Ascending aorta (tissue), 2 donors: ENCODE measurements at places on chromosomes 7 and 10.

- peak; percentile 84 for DNase-seq
Measured at GRCh38 chr10:104339469-104340110, 1.3 kb upstream of the ITPRIP start.

DNA sequence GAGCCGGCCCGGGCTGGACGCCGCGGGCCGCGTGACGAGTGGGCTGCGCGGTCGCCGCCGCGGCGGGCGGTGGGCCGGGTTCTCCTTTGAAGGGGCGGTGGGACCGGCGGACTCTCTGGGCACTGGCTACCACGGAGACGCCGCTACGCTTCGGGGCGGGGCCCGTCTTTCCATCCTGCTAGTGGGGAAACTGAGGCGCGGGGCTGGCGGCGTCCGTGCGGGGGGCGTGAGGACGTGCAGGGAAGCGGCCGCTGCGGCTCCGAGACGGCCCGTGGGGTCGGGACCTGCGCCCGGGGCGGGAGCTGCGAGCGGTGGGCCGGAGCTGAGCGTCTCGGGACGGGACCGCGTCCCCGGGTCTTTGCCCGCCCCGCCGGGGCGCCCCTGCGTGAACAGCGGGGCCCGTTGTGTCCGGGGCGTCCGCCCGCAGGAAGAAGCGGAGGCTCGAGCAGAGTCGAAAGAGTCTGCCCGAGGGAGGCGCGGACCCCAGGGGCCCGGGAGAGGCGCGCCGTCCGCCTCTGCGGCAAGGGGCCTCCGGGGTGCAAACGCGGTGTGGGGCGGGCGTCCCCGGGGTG is 548 bp upstream of the BNIP3 start:
- peak; percentile 72 for DNase-seq

GRCh38 chr10:93437946-93438612 is 44.1 kb downstream of the MYOF start:
- no peak for DNase-seq

DNA sequence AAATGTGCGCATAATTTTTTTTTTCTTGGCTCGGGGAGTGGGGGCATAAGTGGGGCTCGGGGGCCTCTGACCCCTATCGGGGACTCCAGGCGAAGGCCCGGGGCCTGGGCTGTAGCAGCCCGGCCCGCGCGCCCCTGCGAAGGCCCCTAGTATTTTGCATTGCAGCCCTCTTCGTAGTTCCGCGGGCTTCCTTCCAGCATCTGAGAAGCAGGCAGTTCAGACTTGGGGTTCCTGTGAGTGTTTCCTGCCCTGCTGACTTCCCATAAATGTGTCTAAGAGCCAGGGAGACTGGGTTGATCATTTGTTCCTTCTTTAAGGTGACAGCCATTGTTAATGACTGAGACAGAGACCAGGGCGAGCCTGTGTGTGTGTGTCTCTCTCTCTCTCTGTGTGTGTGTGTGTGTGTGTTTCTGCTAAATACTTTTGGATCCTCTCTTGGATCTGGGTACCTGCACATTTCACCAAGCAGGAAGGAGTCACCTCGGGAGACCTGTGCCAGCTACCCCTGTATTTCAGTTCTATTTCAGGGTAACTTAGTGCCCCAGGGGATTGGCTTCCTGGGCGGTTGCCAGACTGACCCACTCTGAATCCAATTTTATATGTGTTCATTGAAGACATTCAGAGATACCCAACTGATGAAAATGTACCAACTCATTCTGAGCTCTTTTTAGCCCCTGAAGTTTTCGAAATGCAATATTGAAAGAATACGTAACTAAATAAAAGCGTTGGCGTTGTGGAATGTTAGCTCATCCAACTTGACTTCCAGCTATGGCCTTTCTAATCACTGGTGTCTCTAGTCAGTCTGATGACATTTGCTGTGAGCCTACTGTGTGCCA is 805 bp downstream of the MSRB2 start:
- no peak for DNase-seq

GRCh38 chr7:126541406-126541805 is 711.3 kb downstream of the GRM8 start:
- DNase-seq, result no peak

- DNase-seq, result no peak
Measured at GRCh38 chr7:5479941-5480517, 56.4 kb upstream of the TNRC18 start.

- no peak for DNase-seq
Measured at GRCh38 chr10:59905066-59905730, 1.2 kb downstream of the CCDC6 start.

DNA sequence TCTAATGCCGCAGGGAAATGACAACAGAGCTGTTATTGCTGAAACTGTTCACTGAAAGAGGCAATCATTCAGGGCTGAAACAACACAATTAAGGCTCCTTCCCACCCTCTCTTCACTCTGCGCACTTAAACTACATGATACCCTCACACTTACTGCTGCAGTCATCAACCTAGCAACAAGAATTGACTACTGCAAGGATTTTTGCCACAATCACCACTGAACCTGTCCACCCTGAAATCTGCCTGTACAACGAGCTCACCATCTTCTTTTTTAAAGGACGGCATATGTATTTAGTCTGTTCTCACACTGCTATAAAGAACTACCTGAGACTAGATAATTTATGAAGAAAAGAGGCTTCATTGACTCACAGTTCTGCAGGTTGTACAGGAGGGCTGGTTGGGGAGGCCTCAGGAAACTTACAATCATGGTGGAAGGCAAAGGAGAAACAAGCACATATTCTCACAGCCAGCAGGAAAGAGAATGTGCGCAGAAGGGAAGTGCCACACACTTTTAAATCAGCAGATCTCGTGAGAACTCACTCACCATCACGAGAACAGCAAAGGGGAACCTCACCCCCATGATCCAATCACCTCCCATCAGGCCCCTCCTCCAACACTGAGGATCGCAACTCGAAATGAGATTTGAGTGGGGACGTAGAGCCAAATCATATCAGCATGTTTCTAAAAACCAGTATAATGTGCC is 131.7 kb downstream of the SORCS1 start:
- no peak for DNase-seq

GRCh38 chr10:2979306-2979705 is 88.0 kb upstream of the PFKP start:
- no peak for DNase-seq

DNA sequence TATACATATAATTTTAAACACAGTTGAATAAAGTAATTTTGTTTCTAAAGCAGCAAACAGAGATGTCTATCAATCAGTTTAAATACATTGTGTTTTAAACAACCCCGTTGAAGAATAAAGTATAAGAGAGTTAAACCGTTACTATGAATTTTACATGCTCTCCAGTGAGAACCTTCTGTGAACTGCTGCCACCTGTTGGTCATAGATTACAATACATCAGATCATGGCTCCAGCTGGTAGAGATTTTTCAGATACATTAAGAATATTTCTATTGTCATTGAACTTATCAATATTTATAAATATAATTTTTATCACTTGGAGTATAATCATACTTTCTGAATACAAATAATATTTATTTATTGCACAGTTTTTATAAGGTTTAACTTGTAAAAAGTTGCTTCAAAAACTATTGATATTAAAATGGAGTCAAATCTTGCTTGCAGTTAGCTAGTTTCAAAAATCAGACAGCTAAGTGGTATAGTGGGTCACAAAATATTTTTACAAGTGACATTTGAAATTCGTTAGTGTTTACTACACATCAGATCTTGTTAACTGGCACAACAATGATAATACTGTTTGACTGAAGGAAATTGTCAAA is 561.2 kb upstream of the PHF14 start:
- no peak for DNase-seq

DNA sequence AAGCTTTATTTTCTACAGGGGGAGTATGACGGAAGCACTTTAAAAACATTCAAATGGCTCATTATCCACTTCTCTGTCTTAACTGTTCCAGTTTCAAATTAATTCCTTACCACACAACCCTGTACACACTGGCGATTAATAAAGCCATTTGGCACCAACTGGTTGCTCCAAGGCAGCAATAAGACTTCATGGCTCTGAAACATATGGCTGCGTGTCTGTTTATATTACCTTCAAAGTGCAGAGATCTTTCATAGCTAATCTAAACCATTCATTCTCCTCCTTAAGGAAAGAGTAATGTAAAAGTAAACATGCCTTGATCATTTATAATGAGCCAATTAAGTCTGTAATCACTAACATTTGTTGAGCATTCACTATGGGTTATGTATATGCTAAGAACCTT is 325.7 kb downstream of the PARD3 start:
- no peak for DNase-seq

DNA sequence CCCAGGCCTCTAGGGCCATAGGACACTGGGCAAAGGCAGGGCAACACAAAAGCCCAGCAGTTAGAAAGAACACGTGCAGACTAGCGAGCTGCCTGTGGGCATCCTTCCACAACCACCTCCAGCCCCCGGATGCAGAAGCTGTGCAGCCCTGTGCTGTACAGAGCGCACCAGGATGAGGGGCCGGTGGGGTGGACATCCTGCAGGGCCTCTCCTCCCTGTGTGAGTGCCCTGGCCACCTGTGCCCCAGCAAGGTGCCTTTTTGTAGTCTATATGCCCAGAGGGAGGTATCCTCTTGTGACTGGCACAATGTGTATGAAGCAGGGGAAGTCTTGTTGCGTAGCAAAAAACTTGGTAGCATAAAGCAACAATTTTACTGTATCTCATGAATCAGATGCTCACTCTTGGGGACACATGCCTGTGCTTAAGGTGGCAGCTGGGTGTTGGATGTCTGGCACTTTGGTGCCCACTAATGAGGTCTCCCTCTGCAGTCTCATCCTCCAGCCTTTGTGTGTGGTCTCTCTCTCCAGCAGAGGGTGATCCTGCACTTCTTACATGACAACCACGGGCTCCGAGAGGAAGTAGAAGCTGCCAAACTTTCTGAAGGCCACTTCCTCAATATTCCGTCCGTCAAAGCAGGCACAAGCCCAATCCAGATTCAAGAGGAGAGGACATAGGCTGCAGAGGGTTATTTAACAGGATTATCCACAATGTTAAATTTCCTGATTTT is 8.7 kb downstream of the NCAPG2 start:
- DNase-seq, result no peak

- no peak for DNase-seq
Measured at GRCh38 chr7:83486957-83487356, 162.0 kb downstream of the SEMA3E start.

GRCh38 chr10:74900297-74900696 is 73.9 kb downstream of the KAT6B start:
- DNase-seq, result no peak

DNA sequence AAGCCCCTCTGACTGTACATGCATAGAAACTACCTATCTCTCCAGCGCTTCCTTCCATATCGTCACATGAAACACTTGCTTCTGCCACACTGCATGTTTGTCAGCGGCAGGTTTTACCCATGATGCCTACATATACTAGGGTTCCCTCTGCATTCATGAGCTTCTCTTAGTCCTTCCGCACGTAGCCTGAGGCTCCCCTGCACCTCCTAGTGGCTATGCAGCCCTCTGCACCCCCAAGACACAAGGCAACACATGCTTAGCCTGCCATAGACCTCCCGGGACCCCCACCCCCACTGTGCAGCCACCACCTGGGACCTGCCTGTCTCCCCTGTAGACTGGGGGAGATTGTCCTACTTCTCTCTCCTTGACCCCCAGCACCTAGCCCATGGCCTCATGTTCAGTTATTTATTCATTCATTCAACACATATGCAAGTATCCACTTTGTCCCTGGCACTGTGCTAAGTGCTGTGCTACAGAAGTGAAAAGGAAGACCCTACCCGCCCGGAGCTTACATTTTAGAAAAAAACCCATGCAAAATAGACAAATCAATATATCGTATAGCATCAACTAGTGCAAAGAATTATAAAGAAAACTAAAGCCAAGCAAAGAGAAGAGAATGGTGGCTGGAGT is 23.5 kb downstream of the TMEM273 start:
- DNase-seq, result no peak

GRCh38 chr7:102985176-102985783 is 72.5 kb downstream of the LRRC17 start:
- no peak for DNase-seq

DNA sequence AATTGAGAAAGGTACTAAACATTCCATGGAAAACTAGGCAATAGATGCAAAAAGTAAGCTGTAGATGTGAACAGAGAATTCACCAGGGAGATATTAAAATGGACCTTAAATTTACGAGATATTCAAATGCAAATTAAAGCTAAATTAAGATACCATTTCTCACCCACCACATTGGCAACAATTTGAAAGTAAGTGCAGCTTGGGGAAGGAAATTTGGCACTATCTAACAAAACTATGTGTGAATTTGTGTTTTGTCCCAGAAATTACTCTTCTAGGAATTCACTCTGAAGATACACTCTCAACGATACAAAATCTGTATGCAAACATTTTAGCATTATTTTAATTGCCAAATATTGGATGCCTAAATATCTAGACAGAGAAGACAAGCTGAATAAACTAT is 178.2 kb upstream of the SORCS1 start:
- DNase-seq, result no peak

- DNase-seq, result no peak
Measured at GRCh38 chr7:84847790-84848189, 339.1 kb downstream of the SEMA3D start.

GRCh38 chr10:2980116-2980515 is 87.2 kb upstream of the PFKP start:
- DNase-seq, result no peak

DNA sequence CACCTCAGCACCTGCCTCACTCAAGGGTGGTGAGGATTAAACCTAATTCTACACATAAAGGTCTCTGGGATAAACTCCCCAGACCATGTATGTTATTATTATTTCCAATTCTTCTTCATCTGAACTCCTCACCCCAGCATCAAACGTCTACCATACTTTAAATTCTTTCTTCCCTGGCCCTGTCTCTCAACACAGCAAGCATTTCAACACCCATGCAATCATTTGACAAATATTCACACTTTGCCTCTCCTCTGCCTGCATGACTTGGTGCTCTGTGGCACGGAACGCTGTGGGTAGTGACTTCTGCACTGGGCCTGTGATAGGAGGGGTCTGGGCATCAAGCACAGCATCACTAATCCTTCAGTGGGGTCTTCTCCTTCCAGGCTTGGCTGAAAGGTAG is 490.8 kb downstream of the TNS3 start:
- DNase-seq, result no peak

- DNase-seq, result no peak
Measured at GRCh38 chr10:93777092-93777491, 19.4 kb downstream of the LGI1 start.

DNA sequence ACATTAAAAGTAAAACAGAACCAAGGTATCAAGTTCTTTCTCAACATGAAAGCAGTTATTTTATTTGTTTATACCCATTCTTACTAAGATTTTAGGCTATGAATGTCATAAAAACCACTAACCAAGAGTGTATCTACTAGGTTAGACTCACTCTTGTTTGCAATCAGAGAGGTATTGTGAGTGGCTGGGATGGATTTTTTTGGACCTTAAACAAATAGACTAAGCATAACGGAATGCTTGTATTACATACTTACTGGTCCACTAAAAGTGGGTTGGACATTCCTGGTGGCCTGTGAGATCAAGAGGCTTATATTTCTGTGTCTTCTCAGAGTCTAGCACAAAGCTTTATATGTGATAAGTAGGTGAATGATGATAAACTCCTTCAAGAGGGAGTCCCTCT is 32.6 kb upstream of the CBLL1 start:
- DNase-seq, result no peak

DNA sequence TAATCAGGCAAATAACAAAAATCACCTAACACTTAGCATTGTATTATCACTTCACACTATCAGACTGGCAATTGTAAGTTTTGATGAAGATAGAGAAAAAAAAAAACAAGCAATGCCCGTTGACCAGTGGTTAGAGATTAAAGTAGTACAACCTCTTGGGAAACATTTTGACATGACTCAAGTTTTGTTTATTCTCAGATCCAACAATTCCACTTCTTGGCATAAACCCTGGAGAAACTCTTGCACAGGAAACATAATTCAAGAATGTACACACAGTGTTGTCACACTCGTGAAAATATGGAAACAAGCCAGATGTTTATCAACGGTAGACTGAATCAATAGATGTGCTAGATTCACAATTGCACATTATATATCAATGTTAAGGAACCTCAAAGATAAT is 37.2 kb downstream of the FRMD4A start:
- no peak for DNase-seq
